ENCODE measurements at places on chromosomes 1 and 21. TPM values are rescaled to one million over a fixed set of nuclear protein-coding genes. Genes with fewer than 3 reads are reported as not detected.

DNA sequence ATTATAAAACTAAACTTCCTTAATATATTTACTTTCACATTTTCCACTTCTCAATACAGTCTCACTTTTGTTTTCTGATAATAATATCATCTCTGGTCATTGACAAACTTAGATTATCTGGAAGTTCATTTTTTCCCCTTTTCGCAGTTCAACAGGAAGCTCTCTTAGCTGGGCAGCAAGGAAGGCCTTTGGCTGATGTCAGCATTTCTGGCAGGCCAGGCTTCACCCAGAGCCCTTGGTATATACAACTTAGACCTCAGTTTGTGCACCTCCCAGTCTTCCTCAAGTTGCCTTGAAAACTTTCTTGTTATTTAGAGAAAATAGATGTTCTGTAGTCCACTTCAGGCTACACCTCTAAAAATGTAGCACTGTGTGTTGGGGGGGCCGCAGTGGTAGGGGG is 1103.6 kb downstream of the AMY1C start:
- no peak for DNase-seq

DNA sequence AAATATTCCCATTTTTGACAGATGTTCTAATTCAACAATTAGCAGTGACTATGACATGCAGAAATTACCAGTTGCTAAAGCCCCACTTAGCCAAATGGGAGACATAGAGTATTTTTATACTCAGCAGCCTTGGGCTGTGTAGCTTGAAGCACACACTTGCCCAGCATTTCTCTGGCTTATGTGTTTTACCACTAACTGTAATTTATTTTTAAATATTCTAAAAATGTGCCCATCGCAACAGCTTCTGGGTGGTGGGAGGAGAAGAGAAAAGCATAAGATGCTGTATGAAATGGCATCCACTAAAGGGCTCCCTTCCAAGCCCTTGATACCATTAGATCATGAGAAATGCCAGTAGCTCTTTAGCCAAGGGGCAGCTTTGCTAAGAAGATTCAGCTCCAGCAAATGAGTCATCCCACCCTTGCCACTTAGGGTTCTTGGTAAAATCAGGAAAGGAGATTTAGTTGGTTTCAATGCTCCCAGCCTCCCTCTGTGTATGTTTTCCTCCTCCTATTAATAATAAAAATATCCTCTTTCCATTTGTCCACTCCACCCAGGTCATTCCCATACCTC is 462.7 kb upstream of the DEPDC1 start:
- no peak for DNase-seq

DNA sequence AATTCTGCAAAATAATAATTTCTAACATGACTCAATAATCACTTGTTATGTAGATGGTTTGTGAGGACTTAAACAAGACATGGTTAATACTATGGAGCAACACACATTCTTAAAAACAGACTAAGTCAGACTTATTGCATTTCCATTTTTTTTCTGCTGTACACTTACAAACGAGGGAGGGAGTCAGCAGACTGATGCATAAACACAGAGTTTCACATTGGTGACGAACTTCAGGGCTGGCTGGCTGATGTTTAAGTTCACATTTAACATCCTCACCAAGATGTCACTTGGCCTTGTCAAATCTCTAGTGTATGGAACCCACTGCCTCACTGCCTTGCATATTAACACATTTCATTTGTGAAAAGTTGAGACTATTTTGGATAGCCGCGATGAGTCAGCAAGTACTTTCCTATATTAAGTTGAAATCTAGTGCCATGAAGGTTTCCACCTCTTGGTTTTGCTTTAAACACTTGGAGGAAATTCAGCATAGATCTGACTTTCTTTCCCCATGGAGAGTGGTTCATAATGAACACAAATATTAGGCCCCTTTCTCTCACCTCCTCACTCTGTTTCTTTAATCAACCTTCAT is 337.5 kb upstream of the RUNX1 start:
- DNase-seq = no peak

- DNase-seq = no peak
Measured at GRCh38 chr1:103477101-103477500, 48.4 kb upstream of the RNPC3 start.

- no peak for DNase-seq
Measured at GRCh38 chr1:30677471-30677870, 45.9 kb downstream of the MATN1 start.

DNA sequence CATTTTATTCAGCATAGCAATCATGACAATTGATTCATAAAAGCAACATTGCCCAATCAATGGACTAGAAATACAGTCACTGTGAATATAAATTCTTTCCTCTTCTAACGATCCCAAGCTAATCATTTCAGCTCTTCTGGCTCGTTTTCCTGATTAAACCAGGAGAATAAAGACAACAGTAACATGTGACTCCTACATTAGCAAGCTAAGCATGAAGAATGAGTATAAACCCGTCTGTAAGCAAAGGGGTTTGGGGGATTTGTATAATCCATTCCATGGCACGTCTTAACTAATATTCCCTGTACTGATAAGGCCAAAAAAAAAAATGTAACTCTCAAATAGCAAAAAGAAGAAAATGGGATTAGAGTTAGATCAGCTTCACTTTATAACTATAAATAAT is 21.6 kb downstream of the IRF2BP2 start:
- DNase-seq = no peak

- peak; percentile 7 for DNase-seq
Measured at GRCh38 chr1:30473922-30474817, 249.2 kb downstream of the MATN1 start.

GRCh38 chr1:185679220-185679619 is 55.0 kb upstream of the HMCN1 start:
- DNase-seq = no peak

DNA sequence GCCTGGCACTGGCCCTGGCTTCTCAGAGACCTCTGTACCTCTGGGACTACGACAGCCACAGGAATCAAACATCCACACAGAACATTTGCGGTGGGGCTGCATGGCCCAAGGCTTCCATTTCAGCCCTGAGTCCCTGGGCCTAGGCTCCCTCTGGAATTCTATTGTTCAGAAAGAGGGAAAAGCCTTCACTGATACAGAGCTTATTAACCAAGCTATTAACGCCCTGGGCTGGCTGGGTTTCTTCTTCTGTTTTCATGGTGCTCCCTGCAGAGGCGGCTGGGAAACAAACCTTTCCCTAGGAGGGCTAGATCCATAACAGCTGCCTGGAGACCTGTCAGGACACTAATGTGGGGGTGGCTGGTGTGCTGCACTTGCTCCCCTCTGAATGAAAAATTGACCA is 88.2 kb downstream of the KAZN start:
- DNase-seq = no peak

- no peak for DNase-seq
Measured at GRCh38 chr1:168643152-168643551, 66.7 kb downstream of the XCL1 start.

DNA sequence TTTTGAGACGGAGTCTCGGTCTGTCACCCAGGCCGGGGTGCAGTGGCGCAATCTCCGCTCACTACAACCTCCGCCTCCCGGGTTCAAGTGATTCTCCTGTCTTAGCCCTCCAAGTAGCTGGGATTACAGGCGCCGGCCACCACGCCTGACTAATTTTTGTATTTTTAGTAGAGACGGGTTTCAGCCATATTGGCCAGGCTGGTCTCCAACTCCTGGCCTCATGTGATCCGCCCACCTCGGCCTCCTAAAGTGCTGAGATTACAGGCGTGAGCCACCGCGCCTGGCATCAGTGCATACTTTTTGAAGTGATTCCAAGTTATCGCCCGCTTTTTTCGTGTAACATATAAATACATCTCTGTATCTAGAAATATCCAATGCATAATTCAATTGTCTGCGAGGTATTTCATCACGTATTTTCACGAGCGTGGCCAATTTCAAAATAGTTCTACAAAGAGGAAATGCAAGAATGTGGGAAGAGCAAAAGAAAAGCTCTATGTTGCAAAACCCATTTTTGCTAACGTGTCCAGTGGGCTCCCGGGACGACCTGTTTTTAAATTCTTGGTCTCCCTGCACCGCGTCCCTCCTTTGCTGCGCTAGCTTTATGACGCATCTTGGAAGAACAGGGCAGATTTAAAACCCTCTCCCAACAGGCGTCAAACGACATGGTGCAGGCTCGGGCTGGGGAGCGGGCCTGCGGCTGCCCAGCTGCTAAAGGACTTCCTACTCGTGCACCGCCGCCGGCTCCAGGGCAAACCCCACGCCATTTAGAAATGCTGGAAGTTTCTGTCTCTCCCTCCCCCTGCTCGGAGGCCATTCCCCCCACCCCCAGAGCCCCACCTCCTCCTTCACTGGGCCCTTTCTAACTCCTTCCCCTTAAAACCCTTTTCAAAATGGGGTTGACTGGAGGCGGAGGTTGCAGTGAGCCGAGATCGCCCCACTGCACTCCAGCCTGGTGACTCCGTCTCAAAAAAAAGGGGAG is 923 bp upstream of the IFNGR2 start:
- peak; percentile 36 for DNase-seq

- DNase-seq = no peak
Measured at GRCh38 chr1:245325922-245326795, 171.4 kb downstream of the KIF26B start.

DNA sequence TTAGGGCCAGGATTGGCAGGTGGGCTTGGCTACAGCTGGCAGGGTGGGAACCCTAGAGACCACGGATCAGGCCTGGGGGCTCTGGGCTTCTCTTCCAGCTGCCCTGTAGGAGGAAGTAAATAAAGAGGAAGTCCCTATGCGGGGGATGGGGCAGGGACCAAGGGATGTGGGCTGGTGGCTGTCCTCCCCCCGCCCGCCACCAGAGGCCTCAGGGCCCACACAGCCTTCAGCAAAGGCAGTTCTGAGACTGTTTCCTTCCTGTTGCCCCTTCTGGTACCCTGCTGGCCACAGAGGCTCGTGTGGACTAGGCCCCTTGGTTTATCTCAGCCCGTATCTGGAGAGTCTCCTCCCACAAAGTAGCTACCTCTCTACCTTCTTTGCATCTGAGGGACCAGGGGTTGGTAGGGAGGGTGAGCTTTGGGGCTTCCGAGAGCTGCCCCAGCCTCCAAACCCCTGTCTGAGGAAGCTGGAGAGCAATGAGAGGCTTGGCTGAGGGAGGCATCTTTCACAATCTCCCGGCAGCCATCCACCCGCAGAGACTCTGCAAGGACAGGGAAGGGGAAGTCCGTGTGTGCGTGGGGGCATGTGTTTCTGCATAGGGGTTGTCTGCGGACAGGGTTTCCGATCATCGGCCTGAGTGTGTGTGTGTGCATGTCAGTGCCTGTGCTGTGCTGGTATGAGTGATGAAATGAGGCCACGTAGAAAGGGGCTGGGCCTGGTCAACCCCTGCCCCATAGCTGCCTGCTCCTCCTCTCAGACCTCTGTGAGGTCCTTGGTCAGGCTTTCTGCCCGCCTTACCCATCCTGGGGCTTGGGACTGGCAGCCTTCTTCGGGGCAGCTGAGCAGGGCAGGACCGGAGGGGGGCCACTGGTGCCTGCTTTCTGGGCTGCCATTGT is 12.5 kb downstream of the RPS6KA1 start:
- peak; percentile 72 for DNase-seq

DNA sequence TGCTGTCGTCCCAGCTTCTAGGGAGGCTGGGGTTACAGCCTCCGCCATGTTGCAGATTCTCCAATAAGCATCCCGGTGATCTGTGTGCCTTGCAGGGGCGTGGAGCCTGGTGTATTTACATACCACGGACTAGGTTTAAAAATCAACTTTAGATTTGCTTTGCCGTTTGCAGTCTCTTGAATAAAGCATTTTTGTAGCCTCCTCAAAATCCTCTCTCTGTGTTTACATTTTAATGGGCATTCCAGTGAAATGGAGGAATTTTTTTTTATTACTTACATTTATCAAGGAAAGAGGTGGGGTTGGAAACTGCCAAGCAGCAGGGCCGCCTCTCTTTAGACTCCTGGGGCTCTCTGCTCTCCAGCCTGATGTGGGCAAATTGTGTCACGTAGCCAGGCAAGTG is 437.5 kb upstream of the VAMP3 start:
- DNase-seq = no peak

- no peak for DNase-seq
Measured at GRCh38 chr1:74003806-74004205, 194.2 kb downstream of the LRRIQ3 start.

- DNase-seq = no peak
Measured at GRCh38 chr1:83673312-83673711, 325.6 kb downstream of the TTLL7 start.

DNA sequence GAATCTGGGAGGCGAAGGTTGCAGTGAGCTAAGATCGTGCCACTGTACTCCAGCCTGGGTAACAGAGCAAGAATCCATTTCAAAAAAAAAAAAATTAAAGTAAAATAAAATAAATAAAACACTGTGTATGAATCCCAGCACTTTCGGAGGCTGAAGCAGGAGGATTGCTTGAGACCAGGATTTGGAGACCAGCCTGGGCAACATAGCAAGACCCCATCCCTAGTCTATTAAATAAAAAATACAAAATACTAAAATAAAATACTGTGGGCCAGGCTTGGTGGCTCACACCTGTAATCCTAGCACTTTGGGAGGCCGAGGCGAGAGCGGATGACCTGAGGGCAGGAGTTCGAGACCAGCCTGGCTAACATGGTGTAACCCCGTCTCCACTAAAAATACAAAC is 4.2 kb upstream of the BNIPL start:
- DNase-seq = no peak

DNA sequence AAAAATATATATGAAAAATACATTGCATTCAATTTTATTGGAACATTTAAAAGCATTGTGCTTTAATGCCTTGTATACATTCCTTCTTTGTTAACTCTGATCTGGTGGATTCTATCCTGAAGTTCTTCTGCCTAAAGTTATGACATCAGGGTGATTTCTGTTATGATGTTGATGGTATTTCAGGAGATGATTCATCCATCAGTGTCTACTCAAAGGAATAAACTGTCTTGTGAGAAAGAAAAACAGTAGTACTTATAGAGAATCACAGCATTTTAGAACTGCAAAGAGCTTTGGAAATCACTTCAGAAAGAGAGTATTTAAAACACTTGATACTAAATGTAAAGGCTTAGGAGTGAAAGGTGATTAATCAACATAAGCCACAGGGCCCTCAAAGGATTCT is 155.7 kb downstream of the PTPRC start:
- no peak for DNase-seq

GRCh38 chr1:119565131-119565772 is 58.2 kb downstream of the HSD3B1 start:
- DNase-seq = no peak

DNA sequence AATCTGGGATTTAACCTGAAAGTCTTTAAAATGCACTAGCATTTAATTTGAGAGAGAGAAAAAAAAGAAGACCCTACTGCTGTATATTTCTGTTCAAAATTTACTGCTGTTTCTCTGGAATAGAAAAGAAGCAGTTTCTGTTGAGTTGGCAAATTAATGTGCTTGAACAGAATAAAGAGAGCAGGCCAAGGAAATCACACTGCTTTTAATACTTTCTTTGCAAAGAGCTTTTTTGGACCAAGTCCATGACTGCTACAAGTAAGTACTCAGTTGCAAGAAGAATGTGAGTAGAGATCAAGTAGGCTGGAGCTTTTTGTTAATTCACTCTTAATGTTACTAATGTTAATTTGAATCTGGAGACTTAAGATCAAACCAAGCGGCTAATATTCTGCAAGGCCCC is 336.2 kb upstream of the SGIP1 start:
- no peak for DNase-seq

- DNase-seq = no peak
Measured at GRCh38 chr1:92026806-92027205, 3.0 kb upstream of the EPHX4 start.

FAM72D gene
- 0.17 TPM for total RNA-seq

S100A12 gene
- total RNA-seq = not detected

USP16 gene
- 54.6 TPM for total RNA-seq

IRF2BP2 gene
- 121 TPM for total RNA-seq

APCS gene
- not detected for total RNA-seq

ZNF683 gene
- not detected for total RNA-seq

RGS1 gene
- total RNA-seq = 52.9 TPM
